ENCODE measurements at places on chromosomes 6 and 20. TPM values are rescaled to one million over a fixed set of nuclear protein-coding genes. Genes with fewer than 3 reads are reported as not detected.
A peak's percentile ranks its signal among the peaks of the same experiment; 100 is the strongest.

- peak; percentile 89 for DNase-seq
Measured at GRCh38 chr6:33312361-33313104, 1.3 kb downstream of the TAPBP start.

GRCh38 chr6:150252714-150253444 lies 110.0 kb downstream of the PPP1R14C start:
- DNase-seq, result no peak

GRCh38 chr6:53134601-53135235 lies 13.9 kb downstream of the GCM1 start:
- DNase-seq, result no peak

DNA sequence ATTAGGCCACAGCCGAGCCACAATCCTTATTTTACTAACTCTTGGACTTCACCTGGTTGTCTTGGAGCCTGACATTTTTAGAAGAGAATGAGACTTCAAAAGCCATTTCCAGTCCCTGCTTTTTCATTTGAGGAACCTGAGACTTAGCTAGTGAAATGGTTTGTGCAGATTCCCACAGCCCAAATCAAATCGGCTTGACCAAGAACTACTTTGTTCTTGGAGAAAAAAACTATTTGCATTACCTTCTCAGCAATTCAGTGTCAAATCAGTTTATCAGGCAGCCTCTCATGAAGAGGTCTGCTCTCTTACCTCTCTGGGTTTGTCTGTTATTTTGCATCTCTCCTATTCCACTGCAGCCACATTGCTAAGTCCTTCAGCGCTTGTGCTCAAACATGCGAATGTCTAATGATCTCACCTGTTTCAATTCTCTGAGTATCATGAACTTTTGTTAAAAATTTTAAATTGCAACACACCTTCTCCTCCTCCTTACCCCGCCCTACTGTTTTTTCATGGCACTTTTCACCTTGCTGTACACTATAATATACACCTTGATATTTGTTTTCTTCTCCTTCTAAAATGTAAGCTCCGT lies 573 bp upstream of the IFNGR1 start:
- DNase-seq, result no peak

DNA sequence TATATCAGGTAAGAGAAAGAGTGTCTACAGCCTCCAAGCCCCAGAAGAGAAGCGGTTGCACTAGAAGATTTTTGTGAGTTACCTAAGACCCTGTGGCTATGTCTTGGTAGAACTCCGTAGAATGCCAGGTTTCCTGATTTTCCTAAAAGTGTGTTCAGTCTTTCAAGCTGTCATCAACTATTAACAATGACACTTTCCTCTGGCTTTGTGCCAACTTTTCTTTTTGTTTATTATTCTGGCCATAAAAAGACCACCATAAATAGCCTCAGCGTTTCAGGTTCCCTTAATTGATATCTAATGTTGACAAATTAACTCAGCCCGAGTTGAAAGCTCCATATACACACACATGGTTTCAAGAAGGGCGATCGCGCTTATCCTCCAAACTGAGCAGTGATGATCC lies 1.2 kb downstream of the PAK5 start:
- DNase-seq, result no peak

DNA sequence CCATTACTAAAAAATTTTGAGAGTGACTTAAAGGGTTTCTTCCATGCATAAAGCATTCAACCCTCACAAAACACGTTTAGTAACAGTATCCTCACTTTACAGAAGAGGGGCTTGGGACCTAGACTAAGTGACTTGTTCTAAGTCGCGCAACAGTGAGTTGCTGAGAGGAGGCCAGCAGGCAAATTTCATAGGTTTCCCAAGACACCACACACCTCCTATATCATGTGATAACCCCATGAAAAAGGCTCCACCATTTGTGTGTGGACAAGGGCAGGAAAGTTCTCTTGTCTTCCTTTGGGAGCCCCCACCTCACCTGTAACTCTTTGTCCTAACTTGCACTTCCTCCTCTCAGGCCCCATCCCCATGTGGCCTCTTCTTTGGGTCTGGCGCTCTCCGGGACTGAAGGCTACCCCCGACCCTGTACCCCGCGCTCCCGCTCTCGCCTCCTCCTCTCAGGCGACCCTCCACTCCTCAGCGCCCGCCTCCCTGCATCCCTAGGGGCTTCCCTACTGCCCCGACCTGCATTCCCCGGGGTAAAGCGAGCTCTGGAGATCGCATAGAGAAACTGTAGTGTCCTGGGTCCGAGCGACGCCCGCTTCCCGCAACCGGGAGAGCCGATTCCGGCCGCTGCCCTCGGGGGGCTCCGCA lies 392 bp downstream of the PSMB8 start:
- DNase-seq, result no peak

DNA sequence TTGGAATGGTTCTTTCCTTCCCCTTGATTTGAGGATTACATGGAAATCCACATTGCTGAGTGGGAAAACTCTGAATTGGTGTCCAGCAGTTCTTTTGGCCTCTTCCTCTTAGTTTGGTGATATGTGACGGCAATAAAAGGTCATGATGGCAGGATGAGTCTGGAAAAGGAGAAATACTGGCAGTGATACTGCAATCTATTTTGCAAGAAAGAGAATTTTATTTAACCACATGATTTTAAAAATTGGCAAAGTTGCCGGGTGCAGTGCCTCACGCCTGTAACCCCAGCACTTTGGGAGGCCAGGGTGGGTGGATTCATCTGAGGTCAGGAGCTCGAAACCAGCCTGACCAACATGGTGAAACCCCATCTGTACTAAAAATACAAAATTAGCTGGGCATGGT lies 73.1 kb downstream of the ADTRP start:
- DNase-seq, result no peak

DNA sequence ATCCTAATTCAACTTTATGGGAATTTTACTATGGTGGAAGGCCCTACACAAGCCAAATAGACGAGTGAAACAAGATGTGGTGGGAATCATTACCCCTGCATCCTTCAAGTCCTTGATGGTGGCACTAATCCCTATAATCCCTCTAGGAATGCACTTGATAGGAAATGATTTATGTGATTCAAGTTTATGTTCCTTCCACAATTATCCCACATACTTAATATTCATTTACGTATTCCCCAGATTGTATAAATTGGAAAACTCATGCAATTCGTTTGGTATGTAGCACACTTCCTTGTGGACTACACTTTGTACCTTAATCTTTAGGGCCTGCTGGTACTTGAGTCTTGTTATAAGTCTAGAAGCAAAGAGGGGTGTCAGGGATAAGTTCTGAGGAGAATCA lies 40.8 kb downstream of the PKIB start:
- DNase-seq, result no peak

DNA sequence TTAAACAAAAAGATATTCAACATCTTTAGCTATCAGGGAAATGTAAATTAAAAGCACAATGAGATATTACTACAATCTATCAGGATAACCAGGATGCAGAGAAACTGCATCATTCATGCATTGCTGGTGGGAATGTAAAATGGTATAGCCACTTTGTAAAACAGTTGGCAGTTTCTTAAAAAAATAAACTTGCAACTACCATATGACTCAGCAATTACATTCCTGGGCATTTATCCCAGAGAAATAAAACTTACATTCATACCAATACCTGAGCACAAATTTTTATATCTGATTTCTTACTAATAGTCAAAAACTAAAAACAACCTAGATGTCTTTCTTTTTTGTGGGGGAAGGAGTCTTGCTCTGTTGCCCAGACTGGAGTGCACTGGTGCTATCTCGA lies 190.3 kb upstream of the TAB2 start:
- no peak for DNase-seq

DNA sequence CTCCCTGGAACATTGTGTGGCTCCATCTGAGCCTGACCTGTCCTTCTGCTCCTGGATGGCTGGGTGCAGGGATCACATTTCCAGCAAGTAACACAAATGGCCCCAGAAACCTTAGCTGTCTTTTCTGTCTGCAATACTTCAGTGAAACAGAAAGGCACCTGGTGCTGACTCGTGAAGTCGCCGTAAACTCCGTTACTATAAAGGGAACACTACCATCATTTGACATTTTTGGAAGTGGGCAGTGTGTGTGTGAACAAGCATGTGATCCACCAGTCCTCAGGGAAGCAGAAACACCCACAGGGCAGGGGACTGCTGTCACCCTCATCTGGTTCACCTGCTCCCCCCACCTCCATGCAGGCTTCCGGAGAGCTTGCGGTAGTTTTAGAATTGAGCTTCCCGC lies 23.9 kb downstream of the SERPINB6 start:
- no peak for DNase-seq

- no peak for DNase-seq
Measured at GRCh38 chr6:134249239-134249758, 68.6 kb downstream of the SGK1 start.

GRCh38 chr6:94065707-94066337 lies 646.5 kb upstream of the EPHA7 start:
- DNase-seq, result no peak

DNA sequence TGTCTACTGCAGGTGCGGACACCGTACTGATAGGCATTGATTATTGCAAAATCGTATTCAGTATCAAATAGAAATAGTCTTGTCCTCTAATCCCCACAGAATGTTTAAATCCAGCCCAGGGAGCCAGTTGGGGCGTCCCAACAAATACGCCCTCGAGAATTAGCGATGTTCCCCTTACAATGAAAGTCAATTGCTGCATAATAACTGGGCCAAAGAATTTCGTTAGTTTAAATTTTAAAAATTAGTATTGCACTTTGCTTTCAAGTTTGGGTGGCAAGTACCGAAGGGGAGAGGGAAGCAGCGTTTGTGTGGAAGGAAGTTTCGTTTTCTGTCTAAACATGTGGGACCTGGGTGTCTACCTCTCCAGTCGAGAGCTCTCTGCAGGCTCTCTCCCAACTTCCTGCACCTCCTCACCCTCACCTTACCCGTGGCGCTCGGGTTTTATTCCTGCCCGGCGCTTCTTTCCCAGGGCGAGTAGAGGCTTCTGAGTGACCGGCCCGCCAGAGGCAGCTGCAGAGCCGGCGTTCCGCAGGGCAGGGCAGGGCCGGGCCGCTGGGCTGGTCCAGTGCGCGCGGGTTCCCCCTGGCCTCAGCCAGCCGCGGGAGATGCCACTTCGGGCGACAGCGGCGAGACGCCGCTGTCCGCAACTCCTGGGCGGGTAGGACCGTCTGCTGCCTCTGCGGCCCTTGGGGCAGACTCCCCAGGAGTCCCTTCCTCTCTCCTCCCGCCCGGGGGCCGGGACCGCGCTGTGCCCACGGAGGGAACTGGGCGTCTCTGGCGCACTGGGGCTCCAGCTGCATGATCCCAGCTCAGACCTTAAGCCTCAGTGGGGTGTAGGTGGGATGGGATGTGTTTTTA lies 862 bp upstream of the TFAP2C start:
- DNase-seq, result no peak

GRCh38 chr6:6699741-6700367 lies 111.3 kb downstream of the LY86 start:
- DNase-seq, result peak; percentile 84

DNA sequence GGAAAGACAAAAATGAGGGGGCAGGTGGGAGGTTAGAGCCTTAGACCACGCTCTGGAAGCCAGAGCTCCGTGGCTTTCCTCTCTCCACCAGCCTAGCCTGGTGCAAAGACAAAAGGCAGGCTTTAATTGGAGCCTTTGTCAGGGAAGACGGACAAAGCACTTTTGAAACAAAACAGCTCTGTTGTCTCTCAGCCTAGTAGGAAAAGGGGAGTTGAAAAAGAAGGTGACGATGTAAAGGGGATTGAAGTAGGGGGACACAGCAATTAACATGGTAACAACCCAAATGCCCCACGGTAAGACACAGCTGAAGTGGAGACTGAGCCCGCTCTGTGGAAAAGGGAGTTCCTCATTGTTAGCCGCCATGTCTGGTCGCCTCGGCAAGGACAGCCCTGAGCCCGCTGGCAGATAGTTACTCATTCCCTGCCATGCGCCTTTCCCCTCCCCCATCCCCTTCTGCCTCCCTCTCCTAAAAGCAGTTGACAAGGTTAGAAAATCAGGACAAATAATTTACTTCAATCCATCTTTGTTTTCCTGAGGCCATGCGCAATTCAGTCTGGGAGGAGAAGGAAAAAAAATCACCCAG lies 93.0 kb downstream of the TCP11 start:
- peak; percentile 74 for DNase-seq

DNA sequence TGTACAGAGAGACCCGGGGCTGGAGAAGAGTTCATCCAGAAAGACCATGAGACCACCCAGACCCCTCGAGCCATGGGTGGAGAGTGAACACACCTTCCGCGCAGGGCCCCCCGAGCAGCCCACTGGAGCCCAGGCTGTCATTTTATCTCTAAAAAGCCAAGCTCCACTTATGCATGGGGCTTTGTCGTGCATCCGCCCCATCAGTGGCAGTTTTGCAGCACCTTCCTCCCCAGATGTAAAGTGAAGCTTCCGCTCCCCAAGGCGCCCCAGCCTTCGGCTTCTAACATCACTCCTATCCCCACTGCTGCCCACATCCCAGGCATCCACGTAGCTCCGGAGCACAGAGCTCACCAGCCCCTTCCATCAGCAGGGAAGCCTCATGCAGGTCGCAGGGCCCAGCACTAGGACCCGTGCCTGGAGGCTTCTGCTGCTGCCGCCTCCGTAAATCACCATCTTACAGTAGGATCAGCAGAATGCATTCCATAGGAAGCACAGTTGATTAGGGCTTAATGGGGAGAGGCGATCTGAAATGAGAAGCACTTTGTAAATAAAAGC lies 301.1 kb downstream of the TAF4 start:
- DNase-seq, result no peak

- no peak for DNase-seq
Measured at GRCh38 chr6:114419175-114419574, 76.4 kb upstream of the HS3ST5 start.

DNA sequence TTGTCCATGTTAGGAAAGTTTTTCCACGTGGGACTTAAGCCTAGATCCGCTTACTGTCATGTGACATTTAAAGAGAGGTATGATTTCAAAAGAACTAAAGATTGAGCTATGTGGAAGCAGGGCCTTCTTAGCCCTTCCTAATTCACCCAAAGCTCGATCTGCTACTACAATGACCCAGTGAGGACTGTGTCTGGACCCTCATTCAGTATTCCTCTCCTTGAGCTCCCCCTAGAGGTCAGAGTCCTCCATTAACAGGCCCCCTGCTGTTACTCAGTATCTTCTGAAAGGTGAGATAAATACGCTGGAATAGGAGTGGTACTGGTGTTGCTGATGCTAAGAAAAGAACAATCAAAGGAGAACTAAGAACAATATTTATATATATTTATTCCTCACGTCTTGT lies 414.0 kb downstream of the GJA1 start:
- no peak for DNase-seq

- DNase-seq, result no peak
Measured at GRCh38 chr6:98579079-98579478, 255.3 kb upstream of the POU3F2 start.

GRCh38 chr20:31811796-31812728 lies 7.1 kb upstream of the MYLK2 start:
- no peak for DNase-seq

Gene DEF6
- 1.7 TPM for total RNA-seq

Gene LHFPL5
- not detected for total RNA-seq

Gene RIPPLY2
- total RNA-seq, result not detected

Gene EYA4
- 24.2 TPM for total RNA-seq

Gene IYD
- not detected for total RNA-seq

Gene TP53TG5
- 2.2 TPM for total RNA-seq

Gene OTOR
- not detected for total RNA-seq

Gene DEFB113
- total RNA-seq, result not detected

Gene PTCRA
- total RNA-seq, result not detected

Gene NT5E
- 5.9 TPM for total RNA-seq

Gene C20orf202
- 0.13 TPM for total RNA-seq

Gene MRAP2
- 0.48 TPM for total RNA-seq

Gene RAB44
- total RNA-seq, result 0.11 TPM

Gene SLC17A1
- total RNA-seq, result not detected

Gene PHACTR3
- 0.54 TPM for total RNA-seq

Gene DYNLT2
- total RNA-seq, result 0.83 TPM

Gene HLA-DMB
- total RNA-seq, result 7.9 TPM

Gene CDS2
- total RNA-seq, result 84.0 TPM

Gene TRAM2
- total RNA-seq, result 10.3 TPM

Gene HLA-DQA1
- 5.2 TPM for total RNA-seq

Measured in cardiac septum (tissue), 1 donor.